ENCODE measurements at places on chromosomes 4 and X. TPM values are rescaled to one million over a fixed set of nuclear protein-coding genes. Genes with fewer than 3 reads are reported as not detected.

DNA sequence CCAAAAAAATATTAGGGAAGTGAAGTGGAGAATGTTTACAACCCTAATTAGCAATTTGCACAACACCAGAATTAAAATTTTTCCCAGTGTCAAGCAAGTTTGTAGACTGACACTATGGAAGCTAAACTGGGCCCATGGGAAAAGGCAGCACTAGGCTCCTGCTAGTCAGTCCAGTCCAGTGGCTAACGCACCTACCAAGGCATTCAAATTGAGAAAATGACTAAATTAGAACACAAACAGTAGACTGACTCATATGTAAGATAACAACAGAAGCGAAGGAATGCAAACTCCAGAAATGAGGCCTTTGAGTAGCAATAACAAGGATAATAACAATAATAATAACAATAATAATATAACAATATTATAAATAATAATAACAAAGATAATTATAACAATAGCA is 90.7 kb downstream of the GRIA3 start:
- no peaks in the 10 kb centered on the region for H3K36me3 ChIP-seq
- no peak overlapping the region for H3K27ac ChIP-seq
- peak; percentile 60 for DNase-seq
- H3K27me3 ChIP-seq: no peaks in the 10 kb centered on the region
- no peak overlapping the region for H3K4me3 ChIP-seq

GRCh38 chrX:97790850-97791249 is 907.1 kb downstream of the RPA4 start:
- no peaks in the 10 kb centered on the region for H3K27me3 ChIP-seq
- no peaks in the 10 kb centered on the region for H3K36me3 ChIP-seq
- H3K4me1 ChIP-seq: no peaks in the 10 kb centered on the region
- no peak for DNase-seq

DNA sequence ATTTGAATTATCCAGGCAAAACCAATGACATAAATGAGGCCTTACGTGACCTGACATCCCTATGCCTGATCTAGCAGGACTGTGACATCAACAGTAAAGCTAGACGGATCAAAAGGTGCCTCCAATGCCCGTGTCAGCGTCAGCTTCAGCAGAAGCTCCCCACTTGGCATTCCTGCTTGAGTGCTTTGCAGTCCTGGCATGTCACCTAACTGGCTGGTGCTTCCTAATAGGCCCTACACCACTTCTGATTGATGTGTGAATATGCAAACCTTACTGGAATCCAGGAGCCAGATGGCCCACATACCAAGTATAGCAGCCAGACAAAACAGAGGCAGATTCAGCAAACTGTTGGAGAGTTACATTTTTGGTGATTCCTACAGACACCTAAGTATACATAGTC is 224.2 kb downstream of the DMD start:
- no peak overlapping the region for H3K27ac ChIP-seq
- H3K4me3 ChIP-seq: no peak overlapping the region
- no peak for DNase-seq
- H3K27me3 ChIP-seq: no peaks in the 10 kb centered on the region

- H3K27ac ChIP-seq: no peak overlapping the region
- H3K4me1 ChIP-seq: no peaks in the 10 kb centered on the region
- no peak for DNase-seq
- no peaks in the 10 kb centered on the region for H3K36me3 ChIP-seq
- H3K27me3 ChIP-seq: no peaks in the 10 kb centered on the region
Measured at GRCh38 chr4:5996641-5997040, 21.6 kb downstream of the C4orf50 start.

- H3K4me1 ChIP-seq: peaks cover 3% of the 10 kb centered on the region
- peaks cover 2% of the 10 kb centered on the region for H3K36me3 ChIP-seq
- H3K4me3 ChIP-seq: no peak overlapping the region
- H3K27me3 ChIP-seq: no peaks in the 10 kb centered on the region
- DNase-seq: peak; percentile 57
- H3K27ac ChIP-seq: no peak overlapping the region
Measured at GRCh38 chr4:156799121-156799589, 172.4 kb downstream of the PDGFC start.

- H3K27me3 ChIP-seq: no peaks in the 10 kb centered on the region
- H3K4me1 ChIP-seq: no peaks in the 10 kb centered on the region
- peak; percentile 65 for DNase-seq
Measured at GRCh38 chr4:169397762-169398161, 127.0 kb upstream of the SH3RF1 start.

- peaks cover 2% of the 10 kb centered on the region for H3K27me3 ChIP-seq
- H3K4me3 ChIP-seq: no peak overlapping the region
- H3K4me1 ChIP-seq: peaks cover 2% of the 10 kb centered on the region
- no peak overlapping the region for H3K27ac ChIP-seq
- peak; percentile 4 for DNase-seq
- H3K36me3 ChIP-seq: no peaks in the 10 kb centered on the region
Measured at GRCh38 chr4:25953740-25954139, 39.7 kb downstream of the SMIM20 start.

- no peaks in the 10 kb centered on the region for H3K27me3 ChIP-seq
- no peak overlapping the region for H3K4me3 ChIP-seq
- no peak for DNase-seq
- no peaks in the 10 kb centered on the region for H3K4me1 ChIP-seq
- no peaks in the 10 kb centered on the region for H3K36me3 ChIP-seq
Measured at GRCh38 chrX:39613997-39614679, 483.6 kb downstream of the BCOR start.

DNA sequence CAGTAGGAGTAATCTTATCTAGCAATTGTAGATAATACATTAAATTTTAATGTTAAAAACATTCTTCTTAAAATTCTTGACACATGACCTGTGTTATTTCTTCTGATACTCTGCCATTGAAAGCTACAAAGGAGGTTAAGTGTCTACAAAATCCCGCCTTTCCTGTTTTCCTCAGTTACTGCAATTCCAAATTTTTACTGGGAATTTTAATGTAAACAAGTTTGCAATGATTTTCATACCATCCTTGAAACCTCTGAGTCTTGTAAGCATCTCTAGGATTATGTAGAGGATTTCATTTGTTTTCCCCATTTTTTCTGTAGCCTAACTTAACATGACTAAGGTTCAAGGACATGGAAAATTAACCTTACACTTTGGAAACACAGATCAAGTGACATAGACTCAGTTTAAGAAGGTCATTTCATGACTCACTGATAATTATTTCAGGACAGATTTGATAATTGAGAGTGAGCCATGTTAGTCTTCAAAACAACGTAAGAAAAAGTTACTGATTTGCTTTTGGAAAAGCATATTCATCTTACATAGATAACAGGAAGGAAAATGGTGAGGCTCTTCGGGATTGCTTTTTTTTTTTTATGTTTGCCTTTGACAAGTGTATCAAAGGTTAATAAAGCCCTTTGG is 39.6 kb upstream of the PDLIM5 start:
- H3K27ac ChIP-seq: no peak overlapping the region
- no peak overlapping the region for H3K4me3 ChIP-seq
- peak; percentile 4 for DNase-seq
- H3K36me3 ChIP-seq: no peaks in the 10 kb centered on the region

Gene CLCN3
- total RNA-seq: 61.6 TPM

DNA sequence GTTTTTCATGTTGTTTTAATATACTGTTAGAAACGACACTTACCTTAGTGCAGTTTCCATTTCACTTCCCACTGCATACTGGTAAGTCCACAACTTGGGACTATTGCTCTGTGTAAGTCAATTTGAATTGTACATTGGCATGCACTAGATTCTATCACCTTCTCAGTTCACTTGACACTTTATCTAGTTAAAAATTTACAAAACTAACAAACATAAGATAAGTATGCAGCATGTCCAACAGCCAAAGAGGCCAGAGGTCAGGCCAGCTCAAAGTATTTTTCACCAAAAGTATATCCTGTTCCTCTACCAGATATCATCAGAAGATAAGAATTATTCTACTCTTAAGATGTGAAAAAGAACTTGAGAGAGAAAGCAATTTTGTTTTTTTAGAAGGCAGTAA is 75.9 kb downstream of the QRFPR start:
- no peak overlapping the region for H3K27ac ChIP-seq
- no peaks in the 10 kb centered on the region for H3K27me3 ChIP-seq
- no peaks in the 10 kb centered on the region for H3K36me3 ChIP-seq
- H3K4me1 ChIP-seq: no peaks in the 10 kb centered on the region
- DNase-seq: no peak

GRCh38 chr4:126799971-126800574 is 832.7 kb upstream of the INTU start:
- H3K4me1 ChIP-seq: peaks cover 6% of the 10 kb centered on the region
- no peaks in the 10 kb centered on the region for H3K36me3 ChIP-seq
- DNase-seq: peak; percentile 38
- no peak overlapping the region for H3K4me3 ChIP-seq
- H3K27me3 ChIP-seq: no peaks in the 10 kb centered on the region
- H3K27ac ChIP-seq: no peak overlapping the region

Data from fibroblast of lung (primary cell).